ENCODE measurements at places on chromosomes 12 and 14.

- DNase-seq, result no peak
These were observed 9.6 kb upstream of the RNASE1 start for GRCh38 chr14:20811986-20812975.

DNA sequence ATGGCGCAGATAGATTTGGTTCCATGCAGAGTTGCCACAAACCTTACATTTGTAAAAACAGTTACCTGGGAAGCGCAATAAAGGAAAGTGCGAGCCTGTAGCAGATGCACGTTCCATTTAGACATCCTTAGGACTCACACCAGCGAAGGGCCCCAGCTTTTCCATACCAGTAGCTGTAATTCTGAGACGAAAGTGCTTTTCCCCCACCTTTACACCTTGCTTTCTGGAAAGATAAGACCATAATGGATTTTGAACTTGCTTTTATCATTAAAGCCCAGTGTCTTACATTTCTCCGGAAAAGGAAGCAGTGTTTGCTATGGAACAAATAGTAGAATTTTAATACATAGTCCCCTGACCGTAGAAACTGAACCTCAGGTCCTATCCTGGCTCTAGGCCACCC lies 616 bp upstream of the CCDC77 start:
- DNase-seq, result no peak

GRCh38 chr12:6934110-6934509 lies 6.4 kb downstream of the ATN1 start:
- DNase-seq, result no peak

DNA sequence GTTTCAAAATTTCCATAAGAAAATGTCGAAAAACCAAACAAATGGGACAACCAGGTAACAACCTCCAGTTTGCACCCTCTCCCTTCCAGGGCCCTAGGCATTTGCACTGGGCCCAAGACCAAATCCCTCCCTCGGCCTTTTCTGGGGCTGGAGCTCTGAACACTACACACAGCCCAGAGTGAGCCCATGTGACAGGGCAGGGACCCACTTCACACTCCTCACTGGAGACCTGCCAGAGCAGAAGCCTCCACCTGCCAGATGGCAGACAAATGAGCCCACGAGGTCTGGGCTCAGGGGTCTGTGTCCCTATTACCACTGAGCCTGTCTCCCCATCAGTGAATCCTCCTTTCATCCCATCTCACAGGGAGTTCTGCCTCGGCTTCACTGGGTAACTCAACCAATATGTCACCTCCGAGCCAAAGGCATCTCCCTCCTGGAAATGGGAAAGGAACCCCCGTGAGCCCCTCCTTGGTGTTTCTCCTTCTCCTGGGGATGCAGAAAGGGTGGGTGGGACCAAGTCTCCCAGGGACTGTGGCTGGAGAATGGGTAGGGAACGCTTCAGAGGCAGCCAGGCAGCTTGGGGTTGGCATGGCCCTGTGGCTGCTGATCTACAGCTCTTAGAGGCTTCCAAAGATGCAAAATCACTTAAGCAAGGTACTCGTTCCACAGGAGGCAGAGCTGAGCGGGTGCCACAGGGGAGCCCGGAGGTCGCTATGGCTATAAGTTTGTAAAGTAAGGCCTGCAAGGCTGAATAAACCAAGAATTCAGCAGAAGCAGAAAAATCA lies 10.6 kb downstream of the VWF start:
- no peak for DNase-seq

DNA sequence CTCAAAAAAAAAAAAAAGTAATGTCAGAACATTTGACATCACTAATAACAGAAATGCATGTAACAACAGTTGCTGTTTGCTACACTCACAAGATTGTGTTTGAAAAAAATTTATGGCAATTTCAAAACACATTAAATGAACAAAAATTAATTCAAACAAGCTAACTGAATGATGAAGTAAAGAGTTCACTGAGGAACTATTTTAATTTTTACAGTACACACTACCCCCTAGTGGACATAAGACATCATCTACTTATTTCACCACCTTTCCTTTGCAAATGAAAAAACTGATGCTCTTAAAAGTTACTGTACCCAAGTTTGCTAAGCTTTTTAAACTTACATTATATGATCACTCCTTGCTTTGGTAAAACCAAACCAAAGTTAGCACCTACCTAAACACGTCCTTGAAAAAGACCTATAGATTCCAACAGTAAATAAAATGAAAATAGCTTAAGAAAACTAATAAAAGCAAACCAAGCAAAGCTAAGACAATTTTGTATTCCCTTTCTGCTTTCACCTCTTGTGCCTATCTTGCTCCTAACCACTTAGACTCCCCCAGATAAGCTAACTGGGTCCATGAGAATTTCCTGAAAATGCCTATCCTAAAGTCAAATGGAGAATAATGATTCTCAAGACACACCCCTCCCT lies 22.2 kb downstream of the UBE2N start:
- DNase-seq, result no peak

GRCh38 chr14:91089958-91090535 lies 23.8 kb upstream of the DGLUCY start:
- no peak for DNase-seq

- DNase-seq, result no peak
These were observed 23.6 kb downstream of the PGAM5 start for GRCh38 chr12:132734206-132734605.

- peak; percentile 69 for DNase-seq
These were observed at the start of gene PPP1R3E for GRCh38 chr14:23302290-23303225. Gene PPP1R3E (minus strand): TSS chr14:23302859. CDS start chr14:23302576, 283 bp downstream.

GRCh38 chr12:113088971-113089756 lies 32.6 kb downstream of the DTX1 start:
- DNase-seq, result no peak

DNA sequence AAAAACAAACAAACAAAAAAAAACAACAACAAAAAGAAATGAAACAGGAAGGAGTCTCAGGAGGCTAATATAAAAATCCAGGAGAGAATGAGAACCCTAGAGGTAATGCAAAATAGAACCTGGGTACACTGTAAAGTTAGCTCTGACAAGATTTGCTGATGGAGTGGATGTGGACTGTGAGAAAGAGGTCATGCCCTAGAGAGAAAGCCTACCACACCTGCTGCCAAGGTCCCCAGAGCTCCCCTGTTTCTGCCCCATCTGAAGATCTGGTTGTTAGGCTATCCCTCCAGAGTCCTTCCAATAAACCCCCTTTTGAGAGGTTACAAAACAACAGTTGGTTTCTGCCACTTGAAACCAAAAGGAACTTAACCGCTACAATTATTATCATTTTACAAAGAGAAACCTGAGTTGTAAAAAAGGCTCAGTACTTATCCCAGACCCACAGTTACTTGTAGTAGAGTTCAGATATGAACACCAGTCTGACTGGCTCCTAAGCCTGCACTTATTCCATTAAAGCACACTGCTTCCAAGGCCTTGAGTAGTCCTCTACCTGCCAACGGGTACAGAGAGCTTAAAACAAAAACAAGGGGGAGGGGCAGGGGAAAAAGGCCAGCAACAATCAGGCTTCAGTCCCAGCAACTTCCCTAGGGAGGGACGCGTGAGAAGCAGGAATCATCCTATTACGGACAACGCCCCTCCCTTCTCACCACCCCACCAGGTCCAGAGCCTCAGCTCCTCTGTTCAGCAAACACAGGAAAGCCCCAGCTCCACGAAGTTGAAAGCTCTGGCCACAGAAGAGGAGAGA lies 27.7 kb downstream of the PPP1R13B start:
- peak; percentile 77 for DNase-seq

GRCh38 chr14:63088865-63089264 lies 43.6 kb upstream of the KCNH5 start:
- no peak for DNase-seq

- no peak for DNase-seq
These were observed 792.0 kb downstream of the MED13L start for GRCh38 chr12:115485503-115485902.

DNA sequence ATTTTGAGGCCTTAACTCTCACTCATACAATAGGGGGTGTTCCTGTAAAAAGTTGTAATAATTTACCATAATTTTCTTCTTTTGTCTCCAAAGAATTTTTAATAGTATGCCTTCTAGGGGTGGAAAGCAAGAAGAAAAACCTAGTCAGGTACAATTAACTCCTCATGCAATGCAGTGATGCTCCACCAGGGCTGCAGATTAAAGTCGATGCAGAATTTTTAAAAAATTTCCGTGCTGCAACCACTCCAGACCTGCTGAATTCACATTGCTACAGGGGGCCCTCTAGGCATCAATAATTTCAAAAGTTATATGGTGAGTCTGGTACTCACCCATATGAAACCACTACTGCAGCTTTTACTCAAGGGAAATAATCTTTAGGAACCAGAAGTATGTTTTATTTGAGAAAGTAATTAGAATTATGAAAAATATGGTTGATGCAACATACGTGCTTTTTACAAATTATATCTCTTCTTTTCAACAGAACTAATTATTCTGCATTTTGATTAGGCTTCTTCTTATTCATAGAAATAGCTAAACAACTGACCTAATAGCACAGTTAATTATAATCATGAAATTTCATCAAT lies 353.2 kb downstream of the BCAT1 start:
- DNase-seq, result no peak

DNA sequence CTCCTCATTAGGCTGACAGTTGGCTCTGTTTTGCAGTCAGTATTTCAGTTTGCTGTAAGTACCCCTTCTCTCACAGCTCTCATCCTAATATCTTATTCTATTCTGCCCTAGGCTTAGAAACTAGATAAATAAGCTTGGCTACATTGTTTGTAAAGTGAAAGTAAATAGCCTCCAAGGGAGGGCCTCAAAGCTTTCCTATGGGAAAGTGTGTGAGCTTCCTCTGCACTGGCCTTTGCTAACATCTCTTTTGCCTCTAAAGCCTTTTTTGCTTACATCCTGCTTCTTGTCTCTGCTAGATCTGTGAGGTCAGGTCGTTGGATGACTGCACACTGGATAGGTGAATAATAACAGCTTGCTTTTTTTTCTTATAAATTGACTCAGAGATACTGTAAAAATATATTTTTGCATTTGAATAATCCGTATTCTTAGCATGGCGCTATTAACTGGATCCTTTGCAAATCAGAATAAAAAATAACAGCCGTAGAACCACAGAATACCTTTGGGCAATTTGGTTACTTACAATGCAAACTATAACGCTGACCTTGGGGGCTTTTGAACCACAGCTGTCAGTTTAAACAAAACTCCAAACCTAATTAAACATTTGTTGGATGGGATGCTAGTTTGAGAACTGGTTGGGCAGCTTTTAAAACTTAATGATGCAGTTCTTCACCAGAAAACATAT lies 55.1 kb downstream of the TTC6 start:
- DNase-seq, result no peak

GRCh38 chr12:103172447-103173112 lies 215.1 kb downstream of the ASCL1 start:
- no peak for DNase-seq

GRCh38 chr14:54172562-54172961 lies 215.9 kb upstream of the BMP4 start:
- DNase-seq, result no peak

- DNase-seq, result no peak
These were observed 43.5 kb downstream of the GTF2A1 start for GRCh38 chr14:81177225-81177624.

DNA sequence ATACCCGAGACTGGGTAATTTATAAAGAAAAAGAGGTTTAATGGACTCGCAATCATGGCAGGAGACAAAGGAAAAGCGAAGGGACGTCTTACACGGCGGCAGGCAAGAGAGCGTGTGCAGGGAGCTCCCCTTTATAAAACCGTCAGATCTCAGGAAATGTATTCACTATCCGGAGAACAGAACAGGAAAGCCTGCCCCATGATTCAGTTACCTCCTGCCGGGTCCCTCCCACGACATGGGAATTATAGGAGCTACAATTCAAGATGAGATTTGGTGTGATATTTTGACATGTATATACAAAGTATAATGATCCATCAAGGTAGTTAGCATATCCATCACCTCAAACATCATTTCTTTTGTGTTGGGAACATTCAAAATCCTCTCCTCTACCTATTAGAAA lies 2.3 kb upstream of the CDCA4 start:
- DNase-seq, result no peak

- DNase-seq, result peak; percentile 5
These were observed 11.0 kb upstream of the PLEKHG3 start for GRCh38 chr14:64692986-64693809.

DNA sequence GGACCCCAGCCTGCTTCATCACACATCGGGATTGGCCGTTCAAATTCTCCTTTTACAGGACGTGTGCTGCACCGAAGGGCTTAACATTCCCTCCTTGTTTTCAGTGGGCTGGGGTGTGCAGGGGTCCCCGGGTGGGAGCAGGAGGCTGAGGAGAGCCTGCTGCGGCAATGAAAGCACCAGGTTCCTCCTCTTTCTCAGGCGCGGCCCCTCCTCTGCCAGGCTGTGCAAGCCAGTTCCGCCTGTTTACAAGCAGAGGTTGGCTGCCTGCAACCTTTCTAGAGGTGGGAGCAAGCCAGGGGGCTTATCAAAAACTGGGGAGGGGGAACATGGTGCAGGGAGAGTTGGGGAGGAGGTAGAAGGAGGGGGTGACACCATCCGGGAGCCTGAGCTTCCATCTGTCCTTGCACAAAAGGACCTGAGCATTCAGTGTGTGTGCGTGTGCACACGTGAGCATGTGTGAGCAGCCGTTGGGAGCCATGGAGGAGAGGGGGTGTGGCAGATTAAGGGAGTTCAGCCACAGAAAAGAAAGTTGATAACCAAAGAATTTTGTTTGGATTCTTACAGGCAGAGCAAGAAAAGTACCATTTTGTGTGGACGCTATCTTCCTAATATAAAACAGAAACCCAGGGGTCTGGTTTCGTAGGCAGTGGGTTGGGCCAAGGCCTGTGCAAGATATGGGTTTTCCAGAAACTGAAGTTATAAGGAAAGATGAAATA lies 108.8 kb upstream of the RFLNA start:
- DNase-seq, result no peak

GRCh38 chr12:91384366-91384765 lies 201.7 kb upstream of the DCN start:
- DNase-seq, result no peak

- DNase-seq, result no peak
These were observed 934 bp upstream of the DCN start for GRCh38 chr12:91183551-91183950.

- peak; percentile 36 for DNase-seq
These were observed 509.6 kb downstream of the NOVA1 start for GRCh38 chr14:26088275-26088674.

DNA sequence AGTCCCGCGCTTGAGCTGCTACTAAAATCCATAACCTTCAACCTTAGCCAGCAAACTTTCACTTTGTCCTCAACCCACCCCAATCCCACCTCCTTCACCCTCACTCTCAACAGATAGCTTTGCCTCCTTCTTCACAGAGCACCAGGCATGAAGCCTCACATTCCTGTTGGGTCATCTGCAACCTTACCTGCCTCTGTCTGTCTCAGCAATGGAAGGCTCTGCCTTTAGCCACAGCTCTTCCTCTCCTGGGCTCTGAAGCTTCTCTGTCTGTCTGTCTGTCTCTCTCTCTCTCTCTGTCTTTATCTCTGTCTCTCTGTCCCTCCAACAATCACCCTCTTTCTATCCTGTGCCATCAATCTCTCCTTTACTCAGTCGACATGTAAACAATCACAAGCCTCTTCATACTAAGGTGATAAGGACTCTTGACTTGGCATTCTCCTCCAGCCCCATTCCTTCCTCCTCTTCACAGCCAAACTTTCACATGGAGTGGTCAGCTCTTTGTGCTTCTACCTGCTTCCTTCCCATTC lies 220.8 kb downstream of the SPTSSA start:
- no peak for DNase-seq

- no peak for DNase-seq
These were observed 27.9 kb downstream of the CCNK start for GRCh38 chr14:99508896-99509629.

GRCh38 chr14:22668417-22668816 lies 24.3 kb upstream of the OR6J1 start:
- DNase-seq, result no peak

GRCh38 chr12:130013771-130014484 lies 110.1 kb upstream of the TMEM132D start:
- peak; percentile 90 for DNase-seq
